NCI-H1694 (cell line): ENCODE measurements at places on chromosomes 13 and 19.

- no peak for DNase-seq
Measured at GRCh38 chr13:25267715-25268114, 19.6 kb downstream of the MTMR6 start.

DNA sequence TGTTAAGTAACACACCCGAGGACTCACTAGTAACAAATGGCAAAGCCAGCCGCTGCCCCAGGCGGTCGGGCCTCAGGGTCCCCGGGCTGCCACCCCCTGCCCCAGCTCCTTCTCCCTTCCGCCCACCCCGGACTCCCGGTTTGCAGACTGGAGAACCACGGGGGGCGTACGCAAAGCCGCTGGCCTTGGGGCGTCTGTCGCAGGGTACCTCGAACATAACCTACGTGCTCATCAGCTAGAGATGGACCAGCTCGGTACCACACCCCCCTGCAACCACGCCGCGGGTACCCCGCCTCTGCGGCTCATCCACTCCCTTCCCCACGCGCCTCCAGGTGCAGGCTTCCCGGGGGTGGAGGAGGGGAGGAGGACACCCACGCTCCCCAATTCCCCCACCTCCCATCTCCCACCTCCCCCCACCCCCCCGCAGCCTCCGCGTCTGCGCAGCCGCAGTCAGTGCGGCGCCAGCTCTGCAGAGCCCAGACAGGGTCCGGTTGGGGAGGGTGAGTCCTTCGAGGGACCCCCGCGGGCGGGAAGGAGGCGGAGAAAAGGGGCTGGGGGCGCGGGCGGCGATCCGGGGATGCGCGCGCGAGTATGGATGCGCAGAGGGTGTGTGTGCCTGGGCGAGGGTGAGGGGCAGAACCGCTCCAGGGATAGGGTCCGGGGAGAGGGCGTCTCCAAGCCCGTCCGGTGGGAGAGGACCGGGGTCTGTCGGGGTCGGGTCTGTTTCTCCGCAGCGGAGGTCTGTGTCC is at the start of gene SMIM17:
SMIM17 (plus strand) TSS at position 449 of the 749 bp plus-strand sequence. CDS start 2,509 bp downstream, outside the sequence.
- no peak for DNase-seq

GRCh38 chr19:51525651-51526050 is 5.8 kb downstream of the SIGLEC6 start:
- no peak for DNase-seq

- peak; percentile 10 for DNase-seq
Measured at GRCh38 chr19:57664269-57665127, 4.2 kb upstream of the ZSCAN4 start.

DNA sequence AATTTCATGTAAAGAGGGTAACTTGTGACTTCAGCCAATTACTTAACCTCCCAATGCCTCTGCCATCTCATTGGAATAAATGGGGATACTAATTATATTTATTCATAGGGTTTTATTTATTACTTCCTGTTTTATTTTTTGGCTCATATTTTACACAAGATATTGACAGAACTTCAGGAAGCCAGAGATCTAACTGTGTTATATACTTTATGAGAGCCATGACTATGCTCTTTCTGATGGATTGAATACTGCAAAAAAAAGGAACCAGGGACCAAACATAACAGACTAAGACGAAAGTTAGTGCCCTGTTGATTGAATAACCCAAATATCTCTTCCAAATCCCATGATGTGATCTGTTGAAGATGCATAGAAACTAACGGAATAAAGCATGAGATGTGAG is 243.3 kb upstream of the STARD13 start:
- no peak for DNase-seq

DNA sequence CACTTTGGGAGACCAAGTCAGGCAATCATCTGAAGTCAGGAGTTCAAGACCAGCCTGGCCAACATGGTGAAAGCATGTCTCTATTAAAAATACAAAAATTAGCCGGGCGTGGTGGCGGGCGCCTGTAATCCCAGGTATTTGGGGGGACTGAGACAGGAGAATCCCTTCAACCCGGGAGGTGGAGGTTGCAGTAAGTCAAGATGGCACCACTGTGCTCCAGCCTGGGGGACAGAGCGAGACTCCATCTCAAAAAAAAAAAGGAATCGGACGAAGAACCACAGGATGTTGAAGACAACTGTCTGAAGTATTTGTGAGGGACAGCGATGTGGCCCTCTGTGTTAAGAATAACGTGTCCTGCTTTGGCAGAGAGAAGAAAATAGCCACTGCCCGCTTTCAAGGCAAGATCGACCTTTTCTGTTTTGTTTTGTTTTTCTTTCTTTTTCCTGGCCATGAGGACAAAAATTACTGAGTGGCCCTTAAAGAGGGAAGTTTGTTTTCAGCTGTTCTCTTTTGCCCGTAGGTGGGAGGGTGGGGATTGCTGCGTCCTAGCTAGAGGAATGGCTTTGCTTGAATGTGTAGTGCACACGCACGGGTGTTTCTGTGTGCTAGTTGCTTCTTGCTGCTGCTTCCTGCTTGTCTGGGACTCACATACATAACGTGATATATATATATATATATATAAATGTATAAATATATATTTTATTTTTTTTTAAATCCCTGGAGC is 6.2 kb upstream of the PRKCG start:
- no peak for DNase-seq

DNA sequence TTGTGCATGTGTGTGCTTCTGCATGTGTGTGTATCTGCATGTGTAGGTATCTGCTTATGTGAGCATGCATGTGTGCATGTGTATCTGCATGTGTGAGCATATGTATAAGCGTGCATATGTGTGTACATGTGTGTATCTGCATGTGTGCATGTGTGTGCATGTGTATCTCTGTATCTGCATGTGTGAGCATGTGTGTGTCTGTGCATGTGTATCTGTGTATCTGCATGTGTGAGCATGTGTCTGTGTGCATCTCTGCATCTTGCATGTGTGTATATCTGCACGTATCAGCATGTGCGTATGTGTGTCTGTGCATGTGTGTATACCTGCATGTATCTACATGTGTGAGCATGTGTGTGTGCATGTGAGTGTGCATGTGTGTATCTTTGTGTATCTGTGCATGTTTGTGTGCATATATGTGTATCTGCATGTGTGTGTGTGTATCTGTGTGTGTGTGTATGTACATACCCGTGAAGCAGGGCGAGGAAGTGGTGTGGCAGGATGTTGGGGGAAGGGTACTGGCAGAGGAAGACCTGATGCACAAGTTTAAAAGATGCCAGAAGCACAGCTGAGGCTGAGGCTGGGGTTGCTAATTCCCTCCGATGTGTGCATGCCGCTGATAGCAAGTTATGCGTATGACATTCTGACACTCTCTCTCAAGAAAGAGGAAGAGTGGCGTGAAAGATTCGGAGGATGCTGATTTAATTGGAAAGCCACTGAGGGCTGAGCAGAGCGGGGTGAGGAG is 64.2 kb downstream of the TEX29 start:
- no peak for DNase-seq

- no peak for DNase-seq
Measured at GRCh38 chr19:49436381-49437017, 4.8 kb downstream of the SLC17A7 start.

DNA sequence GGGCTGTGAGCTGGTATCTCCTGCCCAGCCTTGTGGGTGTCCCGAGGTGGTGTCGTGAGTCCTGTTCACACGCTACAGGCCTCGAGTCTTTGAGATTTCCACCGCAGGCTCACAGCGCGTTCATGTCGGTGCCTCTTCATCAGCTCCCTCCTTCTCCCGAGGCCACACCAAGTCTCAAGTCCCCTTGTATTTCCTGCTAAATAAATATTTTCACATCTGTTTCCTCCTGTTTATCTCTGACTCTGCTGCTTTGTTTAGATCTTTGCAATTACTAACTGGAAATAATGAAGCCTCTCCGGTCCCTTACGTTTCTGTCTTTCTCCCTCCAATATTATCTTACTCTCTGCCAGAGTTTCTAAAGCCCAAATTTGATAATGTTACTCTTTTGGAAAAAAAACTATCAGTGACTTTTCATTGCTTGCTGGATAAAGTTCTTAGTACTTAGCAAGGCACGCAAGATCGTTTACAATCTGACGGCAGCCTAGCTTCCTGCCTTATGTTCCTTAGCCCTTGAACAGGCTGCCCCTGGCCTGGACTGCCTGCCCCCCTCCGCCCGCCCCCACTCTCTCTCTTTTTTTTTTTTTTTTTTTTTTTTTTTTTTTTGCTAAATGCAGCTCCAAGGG is 130.5 kb upstream of the RNF113B start:
- DNase-seq: no peak

- no peak for DNase-seq
Measured at GRCh38 chr13:85771856-85772255, 27.4 kb downstream of the SLITRK6 start.

GRCh38 chr19:18419699-18420460 is 682 bp downstream of the SSBP4 start:
- no peak for DNase-seq

DNA sequence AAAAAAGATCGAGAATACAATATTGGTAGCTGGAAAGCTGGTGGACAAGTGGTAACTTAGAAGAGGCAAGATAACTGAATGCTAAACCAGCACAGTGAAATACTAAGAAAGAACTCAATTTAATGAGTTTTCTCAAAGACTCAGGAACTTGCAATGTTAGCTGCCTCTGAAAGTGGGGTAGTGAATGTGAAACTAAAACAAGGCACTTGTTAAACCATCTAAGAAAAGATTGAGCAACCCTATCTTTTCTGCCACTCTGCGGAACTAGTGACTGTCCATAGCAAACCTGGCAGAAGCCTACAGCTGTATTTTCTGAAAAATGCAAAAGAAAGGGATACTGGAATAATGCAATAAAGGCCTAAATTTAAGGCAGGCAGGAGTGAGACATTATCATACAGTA is 1574.4 kb upstream of the PRR20A start:
- DNase-seq: no peak

DNA sequence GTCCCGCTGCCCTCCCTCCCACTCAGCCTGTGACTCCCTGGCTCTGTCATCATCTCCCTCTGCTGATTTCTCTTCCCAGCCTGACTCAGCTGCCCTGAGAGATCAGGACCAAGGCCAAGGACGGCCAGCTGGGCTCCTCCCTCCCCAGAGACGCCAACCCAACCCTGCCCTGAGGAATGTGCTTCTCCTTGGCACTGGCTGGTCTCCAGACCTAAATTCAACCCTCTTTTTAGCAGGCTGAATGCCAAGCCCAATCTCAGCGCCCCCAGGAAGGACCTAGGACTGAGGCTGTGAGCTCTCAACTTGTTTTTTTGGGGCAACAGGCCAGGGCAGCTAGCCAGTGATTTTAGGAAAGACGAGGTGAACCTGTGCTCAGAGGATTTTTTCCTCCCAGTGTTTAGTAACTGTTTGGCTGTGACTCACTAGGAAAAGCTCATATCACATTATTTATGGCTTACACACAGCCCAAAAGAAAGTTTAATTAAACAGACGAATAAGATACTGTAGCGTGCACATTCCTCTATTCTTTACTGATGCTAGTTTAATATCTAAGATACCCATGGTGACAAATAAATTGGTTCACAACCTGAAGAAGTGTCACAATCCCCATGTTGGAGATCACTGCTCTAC is 7.4 kb upstream of the IGFL1 start:
- no peak for DNase-seq

- no peak for DNase-seq
Measured at GRCh38 chr13:111549464-111549863, 229.0 kb downstream of the TEX29 start.

DNA sequence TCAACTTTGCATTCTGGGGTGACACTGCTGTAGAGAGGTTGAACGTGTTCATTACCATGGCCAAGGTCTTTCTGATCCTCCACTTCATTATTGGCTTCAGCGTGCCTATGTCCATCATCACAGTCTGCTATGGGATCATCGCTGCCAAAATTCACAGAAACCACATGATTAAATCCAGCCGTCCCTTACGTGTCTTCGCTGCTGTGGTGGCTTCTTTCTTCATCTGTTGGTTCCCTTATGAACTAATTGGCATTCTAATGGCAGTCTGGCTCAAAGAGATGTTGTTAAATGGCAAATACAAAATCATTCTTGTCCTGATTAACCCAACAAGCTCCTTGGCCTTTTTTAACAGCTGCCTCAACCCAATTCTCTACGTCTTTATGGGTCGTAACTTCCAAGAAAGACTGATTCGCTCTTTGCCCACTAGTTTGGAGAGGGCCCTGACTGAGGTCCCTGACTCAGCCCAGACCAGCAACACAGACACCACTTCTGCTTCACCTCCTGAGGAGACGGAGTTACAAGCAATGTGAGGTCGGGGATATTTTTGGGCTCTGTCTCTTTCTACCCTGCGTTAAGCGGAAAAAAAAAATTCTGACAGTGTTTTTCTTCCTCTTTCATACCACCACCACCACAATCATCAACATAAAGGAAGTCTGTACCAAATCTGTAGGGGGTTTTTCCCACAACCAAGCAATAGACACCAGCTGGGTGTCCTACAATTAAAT is 29.5 kb downstream of the FPR3 start:
- DNase-seq: no peak

DNA sequence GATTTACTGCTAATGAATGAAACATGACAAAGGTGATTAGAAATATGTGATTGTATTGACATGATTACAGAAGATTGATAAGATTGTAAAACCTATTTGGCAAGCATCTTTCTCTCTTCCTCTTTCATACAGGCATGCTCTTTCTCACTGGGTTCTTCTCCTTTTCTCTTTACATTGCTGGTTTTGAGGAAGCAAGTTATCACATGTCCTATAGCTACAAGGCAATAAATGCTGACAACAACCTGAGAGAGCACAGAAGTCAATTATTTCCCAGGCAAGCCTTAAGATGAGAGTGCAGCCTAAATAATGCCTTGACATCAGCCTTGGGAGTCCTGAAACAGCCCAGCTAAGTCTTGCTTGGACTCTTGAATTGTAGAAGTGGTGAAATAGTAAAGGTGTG is 875.0 kb downstream of the SLITRK1 start:
- DNase-seq: no peak
